ENCODE measurements at places on chromosomes 12 and 14.
A peak's percentile ranks its signal among the peaks of the same experiment; 100 is the strongest.

DNA sequence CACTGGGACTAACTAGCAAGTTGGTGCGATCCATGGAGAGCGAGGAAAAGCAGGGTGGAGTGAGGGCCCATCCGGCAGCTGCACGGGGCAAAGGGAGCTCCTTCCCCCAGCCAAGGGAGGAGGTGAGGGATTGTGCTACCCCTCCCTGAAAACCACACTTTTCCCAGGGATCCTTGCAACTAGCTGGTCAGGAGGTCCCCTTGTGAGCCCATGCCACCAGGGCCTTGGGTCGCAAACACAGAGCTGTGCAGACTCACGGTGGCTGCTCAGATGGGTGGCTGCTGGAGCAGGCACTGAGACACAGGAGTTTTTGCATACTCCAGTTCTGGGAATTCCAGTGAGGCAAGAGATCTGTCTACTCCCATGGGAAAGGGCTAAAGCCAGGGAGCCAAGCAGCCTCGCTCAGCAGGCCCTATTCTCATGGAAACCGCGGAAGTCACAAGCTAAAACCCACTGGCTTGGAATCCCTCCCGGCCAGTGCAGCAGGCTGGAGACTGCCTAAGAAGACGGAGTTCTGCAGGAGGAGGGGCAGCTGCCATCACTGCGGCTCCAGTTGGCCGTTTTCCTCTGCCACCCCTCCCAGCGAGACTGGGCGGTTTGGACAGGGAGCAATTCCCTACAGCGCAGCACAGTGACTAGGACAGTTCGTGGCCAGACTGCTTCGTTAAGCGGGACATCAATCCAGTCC lies 10.9 kb upstream of the ZNF705A start:
- DNase-seq = peak; percentile 57

- peak; percentile 59 for DNase-seq
Observed at GRCh38 chr12:110537605-110538409, 35.7 kb downstream of the RAD9B start.

GRCh38 chr12:104602896-104603295 lies 146.1 kb downstream of the CHST11 start:
- no peak for DNase-seq

- no peak for DNase-seq
Observed at GRCh38 chr14:99323603-99324185, 51.7 kb upstream of the BCL11B start.

GRCh38 chr14:56061051-56061450 lies 57.2 kb upstream of the PELI2 start:
- DNase-seq = no peak

DNA sequence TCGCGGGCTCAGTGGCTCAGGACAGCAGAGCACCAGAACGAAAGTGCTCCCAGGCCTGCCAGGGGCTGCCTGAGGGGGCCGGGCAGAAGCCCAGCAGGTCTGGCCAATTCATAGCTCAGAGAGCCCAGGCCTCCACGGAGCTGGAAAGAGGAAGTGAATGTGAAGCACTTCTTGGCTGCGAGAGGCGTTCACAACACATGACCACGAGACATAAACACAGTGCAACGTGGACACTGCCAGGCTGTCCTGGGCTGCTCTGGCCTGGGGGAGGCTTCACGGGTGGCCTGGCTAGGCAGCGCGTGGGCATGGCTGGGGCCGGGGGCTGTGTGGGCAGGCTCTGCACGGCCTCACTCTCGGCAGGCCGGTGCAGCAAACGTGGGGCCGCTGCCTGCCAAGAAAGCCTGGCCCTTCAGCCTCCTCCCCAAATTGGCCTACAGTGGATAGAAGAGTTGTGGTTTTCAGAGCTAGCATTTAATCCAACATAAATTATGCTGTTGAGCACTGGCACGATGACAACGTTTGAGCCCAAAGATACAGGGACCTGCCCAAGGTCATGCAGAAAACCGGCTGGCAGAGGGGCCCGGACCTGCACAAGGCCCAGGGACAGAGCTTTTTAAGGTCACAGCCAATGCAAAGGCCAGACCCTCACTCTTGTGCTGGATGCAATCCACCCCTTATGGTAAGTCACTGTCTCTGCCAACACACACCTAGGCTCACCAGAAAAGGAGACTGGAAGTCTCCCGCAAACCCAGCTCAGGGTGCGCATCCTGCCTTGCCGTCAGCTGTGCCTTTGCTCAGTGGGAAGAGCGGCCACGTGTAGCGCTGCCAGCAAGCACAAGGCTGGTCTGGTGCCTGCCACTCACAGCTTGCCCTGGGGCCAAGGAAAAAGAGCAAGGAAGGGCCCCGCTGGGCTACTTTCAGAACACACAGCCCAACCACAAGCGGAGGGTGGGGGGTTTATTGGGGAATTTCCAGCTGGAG lies 8.6 kb downstream of the SLC25A29 start:
- peak; percentile 78 for DNase-seq

GRCh38 chr12:116808113-116809105 lies 70.3 kb downstream of the RNFT2 start:
- no peak for DNase-seq

GRCh38 chr14:36214476-36215216 lies 38.1 kb upstream of the PTCSC3 start:
- DNase-seq = no peak

- no peak for DNase-seq
Observed at GRCh38 chr12:122918827-122919226, 22.9 kb upstream of the VPS37B start.

- DNase-seq = no peak
Observed at GRCh38 chr12:69466867-69467266, 3.3 kb upstream of the FRS2 start.

- DNase-seq = peak; percentile 48
Observed at GRCh38 chr12:20364501-20364900, 3.8 kb upstream of the PDE3A start.

GRCh38 chr12:100576331-100577036 lies 3.0 kb downstream of the GAS2L3 start:
- no peak for DNase-seq

DNA sequence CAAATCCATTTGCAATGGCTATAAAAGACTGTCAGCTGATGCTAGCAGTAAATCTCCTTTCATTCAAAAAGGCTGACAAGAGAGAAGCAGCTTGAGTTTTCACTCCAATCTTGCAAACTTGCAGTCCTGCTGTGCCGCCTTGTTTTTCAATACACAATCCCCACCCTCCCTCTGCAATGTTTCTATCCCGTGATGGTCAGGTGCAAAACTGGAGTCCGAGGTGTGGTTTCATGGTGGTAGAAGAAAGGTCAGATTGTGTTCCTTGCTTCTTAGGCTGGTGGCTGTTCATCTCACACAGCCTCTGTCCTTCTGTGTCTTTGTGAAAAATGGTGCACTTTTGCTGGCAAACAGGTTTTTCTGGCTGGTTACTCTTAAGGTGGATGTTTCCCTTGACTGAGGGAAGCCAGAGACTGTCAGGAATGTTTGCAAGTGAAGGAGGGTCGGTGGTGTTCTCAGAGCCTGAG lies 27.7 kb upstream of the TBX3 start:
- DNase-seq = no peak

GRCh38 chr12:15691388-15691787 lies 97.8 kb downstream of the EPS8 start:
- no peak for DNase-seq

- no peak for DNase-seq
Observed at GRCh38 chr14:89401241-89401640, 15.8 kb downstream of the FOXN3 start.

- DNase-seq = no peak
Observed at GRCh38 chr14:42950363-42950762, 1343.7 kb downstream of the LRFN5 start.

DNA sequence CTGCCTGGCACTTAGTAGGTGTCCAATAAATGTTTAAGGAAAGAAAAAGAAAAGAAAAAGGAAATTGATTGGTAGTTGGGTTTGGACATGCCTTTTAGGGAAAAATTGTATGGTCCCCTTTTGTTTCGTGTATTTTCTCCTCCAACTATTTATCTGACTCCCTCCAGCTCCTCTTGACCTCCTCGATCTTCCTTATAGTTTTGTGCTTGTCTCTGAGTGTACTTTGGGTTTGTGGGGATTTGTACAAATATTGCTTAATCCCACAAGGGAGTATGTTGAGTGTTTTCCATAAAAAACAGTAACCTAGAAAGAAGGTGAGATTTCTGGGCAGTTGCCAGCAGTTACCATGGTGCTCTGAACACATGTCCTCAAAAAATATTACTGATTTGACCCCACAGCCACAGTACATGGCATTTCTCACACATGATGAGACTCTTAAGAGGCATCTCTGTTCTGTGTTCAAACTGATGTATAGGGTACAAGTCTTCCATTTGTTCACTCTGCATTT lies 15.7 kb downstream of the PLEKHG7 start:
- DNase-seq = no peak

DNA sequence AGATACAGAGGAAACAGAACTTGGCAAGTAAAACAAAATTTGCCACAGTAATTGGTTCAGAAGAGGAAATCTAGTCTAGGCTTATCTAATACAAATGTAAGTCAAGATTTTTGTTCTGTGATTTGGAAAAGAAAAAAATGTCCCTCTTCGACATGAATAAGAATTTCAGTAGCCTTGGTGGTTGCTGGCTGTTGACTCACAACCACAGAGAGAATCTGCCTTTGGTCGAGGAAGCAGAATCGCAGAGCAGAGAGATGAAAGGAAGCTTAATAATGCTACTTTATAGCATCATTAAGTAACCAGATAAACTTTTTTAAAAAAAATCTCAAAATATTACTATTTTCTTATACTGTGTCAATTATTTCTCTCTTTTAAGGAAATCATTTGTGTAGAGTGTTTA lies 1096.6 kb downstream of the FLRT2 start:
- DNase-seq = no peak

DNA sequence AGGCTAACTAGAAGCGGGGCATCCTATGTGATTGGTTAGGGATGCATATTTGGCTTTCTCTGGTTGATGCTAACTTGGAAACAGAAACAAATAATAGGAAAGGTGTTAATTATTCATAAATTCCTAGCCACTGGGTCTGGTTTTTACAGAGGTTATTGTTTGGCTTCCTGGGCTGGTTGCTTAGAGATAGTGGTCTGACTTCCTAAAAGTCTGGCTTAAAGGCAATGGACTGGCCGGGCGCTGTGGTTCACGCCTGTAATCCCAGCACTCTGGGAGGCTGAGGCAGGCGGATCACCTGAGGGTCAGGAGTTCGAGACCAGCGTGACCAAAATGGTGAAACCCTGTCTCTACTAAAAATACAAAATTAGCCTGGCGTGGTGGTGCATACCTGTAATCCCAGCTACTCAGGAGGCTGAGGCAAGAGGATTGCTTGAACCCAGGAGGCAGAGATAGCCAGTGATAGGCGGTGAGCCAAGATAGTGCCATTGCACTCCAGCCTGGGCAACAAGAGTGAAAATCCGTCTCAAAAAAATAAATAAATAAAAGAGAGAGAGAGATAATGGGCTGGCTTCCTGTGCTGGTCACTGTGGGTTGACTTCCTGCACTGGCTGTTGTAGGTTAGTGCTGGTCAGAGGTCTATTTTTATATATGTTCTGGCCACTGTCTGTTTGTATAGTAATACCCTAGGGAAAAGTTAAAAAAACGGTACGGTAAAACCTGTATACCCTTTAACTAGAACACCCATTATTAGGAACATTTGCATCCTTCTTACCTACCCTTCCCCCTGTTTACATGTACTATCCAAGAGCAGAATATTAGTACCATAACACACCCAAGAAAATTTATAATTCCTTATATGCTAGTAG lies 24.1 kb downstream of the OR6S1 start:
- DNase-seq = no peak
